Thymus (tissue), 14 donors: ENCODE measurements at places on chromosomes 7 and 10. TPM values are rescaled to one million over a fixed set of nuclear protein-coding genes. Genes with fewer than 3 reads are reported as not detected.
A peak's percentile ranks its signal among the peaks of the same experiment; 100 is the strongest.

The SHH gene
- total RNA-seq: 0.05 TPM

The SEPTIN7 gene
- 362 TPM for total RNA-seq

GRCh38 chr7:87528730-87529129, 53.2 kb upstream of the ABCB4 start:
- DNase-seq: no peak

- DNase-seq: peak; percentile 21
Measured at GRCh38 chr7:51430480-51431086, 114.0 kb upstream of the COBL start.

DNA sequence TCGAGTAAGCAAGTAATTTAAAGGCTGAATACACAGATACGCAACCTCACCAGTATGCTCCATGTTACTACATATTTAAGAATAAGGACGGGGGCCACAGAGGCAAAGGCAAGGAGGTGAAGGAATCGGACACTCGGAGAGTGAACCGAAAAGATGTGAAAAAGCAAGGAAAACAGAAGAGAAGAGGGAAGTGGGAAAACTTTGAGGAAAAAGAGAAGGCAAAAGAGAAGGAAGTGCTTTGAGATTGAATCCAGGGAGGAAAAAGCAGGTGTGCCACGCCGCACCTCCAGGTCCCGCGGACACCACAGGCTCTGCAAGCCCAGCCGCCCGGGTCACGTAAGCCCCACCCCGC, 367 bp upstream of the AVL9 start:
- no peak for DNase-seq

DNA sequence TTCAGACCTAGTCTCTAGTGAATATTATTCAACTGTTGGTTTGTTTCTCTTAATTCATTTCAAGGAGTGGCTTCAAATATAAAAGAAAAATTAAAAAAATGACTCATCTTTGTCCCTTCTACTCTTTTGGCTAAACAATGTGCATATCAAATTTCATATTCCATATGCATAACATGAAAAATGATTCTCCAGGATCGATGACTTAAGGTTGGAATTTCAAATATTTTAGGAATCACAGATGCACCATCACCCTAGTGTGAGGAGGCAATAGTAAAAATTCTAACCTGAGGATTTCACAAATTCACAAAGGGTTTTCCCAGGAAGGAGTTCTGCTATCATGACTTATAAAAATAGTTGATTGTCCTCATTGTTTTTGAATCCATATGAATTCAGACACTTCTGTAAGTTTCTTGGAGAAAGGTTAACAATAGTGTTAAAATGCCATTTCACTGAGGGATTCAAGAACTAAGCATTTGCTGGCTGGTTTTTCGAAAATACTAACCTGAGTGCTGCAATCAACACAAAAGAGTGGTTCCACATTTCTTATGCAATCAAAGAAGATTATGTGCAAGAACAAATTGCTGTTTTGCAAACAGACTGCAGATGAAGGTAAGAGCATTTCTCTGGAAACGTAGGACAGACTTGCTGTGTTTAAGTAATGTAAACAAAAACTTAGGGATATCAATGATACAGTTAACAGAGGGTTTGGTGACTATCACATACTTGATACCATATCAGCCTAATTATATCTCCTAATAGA, 547.5 kb upstream of the LRRTM3 start:
- no peak for DNase-seq

- DNase-seq: no peak
Measured at GRCh38 chr10:22646388-22646853, 68.0 kb downstream of the PIP4K2A start.

GRCh38 chr7:5582532-5582935, 158.9 kb upstream of the TNRC18 start:
- DNase-seq: no peak

DNA sequence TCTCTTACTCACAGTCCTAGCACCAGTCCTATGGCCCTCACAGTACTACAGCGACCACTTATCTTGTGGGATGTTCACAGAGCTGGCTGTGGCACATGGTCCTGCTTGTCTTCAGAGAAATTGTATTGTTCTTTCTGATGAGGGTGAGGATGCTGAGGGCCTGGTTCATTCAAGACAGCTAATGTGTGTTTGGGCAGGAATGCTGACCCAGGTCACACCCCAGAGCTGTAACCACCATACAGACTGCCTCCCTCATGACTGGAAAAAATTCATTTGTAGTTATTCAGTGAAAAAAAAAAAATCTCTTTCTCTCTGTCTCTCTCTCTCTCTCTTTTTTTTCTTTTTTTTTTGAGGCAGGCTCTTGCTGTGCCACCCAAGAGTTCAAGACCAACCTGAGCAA, 83.5 kb downstream of the KLF6 start:
- DNase-seq: no peak
